AG10803 (cell line): ENCODE measurements at places on chromosomes 12 and 14.

GRCh38 chr12:116166306-116166705 lies 111.2 kb downstream of the MED13L start:
- peak; percentile 43 for DNase-seq

GRCh38 chr12:27995406-27995805 lies 22.9 kb upstream of the PTHLH start:
- DNase-seq, result no peak

- peak; percentile 31 for DNase-seq
These were observed 236.1 kb upstream of the DIO2 start for GRCh38 chr14:80447392-80447791.

GRCh38 chr14:61439779-61440418 lies 118.5 kb downstream of the PRKCH start:
- no peak for DNase-seq

- DNase-seq, result peak; percentile 41
These were observed 37.7 kb downstream of the SLC5A8 start for GRCh38 chr12:101172316-101172715.

GRCh38 chr12:54217774-54218241 lies 29.0 kb upstream of the SMUG1 start:
- no peak for DNase-seq

DNA sequence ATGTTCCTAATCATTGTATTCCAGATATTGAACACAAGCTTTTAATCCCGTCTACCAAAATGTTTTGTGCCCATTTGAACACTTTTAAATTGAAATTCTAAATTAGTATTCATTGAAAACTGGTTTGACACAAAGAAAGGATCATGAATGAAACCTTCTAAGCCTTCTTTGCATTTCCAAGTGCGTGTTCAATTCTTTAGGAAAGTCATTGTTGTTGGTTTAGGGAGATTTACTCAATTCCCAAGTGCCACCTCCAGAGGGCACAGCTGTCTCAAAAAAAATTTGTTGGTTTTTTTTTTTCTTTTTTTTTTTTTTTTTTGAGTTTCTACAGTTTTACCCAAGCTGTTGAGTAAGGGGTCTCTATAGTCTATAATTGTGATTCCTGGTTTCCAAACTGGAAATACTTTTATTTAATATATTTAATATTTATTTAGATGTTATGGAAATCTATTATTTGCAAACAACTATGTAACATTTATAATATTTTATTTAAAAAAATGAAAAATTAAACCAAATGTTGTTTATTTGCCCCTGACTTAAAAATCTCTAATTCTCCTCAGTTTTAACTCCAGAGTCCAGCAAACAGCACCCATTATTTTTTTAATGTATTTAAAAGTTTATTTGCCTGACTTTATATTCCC lies 79.9 kb downstream of the NEDD1 start:
- peak; percentile 24 for DNase-seq

GRCh38 chr12:2970744-2971143 lies 11.5 kb downstream of the TEAD4 start:
- DNase-seq, result peak; percentile 44

DNA sequence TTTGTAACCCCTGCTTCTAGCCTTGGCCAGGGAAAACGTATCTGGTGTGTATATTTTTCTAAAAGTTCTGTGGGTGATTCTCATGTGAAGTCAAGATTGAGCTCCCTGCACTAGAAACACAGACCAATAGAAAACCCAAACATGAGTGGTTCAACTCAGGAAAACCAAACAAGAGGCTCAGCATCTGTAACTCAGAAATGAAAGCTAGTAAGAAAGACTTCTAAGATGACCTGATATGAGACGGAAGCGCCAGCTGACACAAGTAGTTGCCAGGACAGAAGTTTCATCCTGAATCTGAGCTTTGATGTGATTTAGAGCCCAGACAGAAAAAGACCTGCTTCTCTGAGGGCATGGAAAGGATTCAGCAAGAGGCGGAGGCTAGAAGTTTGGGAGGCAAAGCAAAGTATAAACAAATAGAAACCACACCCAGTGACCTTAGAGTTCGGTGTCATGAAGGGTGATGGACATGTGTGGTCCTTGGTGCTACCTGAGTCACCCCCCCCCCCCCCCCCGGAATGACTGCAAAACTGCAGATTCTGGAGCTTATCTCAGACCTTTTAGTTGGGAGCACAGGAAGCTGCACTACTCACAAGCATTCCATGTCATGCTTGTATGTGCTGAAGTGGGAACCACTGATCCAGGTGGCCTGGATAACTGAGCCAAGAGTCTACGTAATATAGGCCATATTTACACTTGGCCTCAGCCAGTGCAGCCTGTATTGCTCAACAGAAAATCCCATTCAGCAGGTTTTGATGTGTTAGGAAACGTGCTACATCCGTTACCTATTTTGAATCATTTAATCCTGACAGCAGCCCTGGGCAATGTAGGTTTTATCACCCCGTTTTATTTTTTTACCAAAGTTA lies 191.3 kb downstream of the ANO6 start:
- DNase-seq, result no peak

- DNase-seq, result no peak
These were observed 26.0 kb upstream of the TESC start for GRCh38 chr12:117125272-117125613.

GRCh38 chr14:54087376-54087775 lies 130.8 kb upstream of the BMP4 start:
- DNase-seq, result no peak

- peak; percentile 76 for DNase-seq
These were observed at the start of gene RASSF8 for GRCh38 chr12:25958428-25959070. Gene RASSF8 (plus strand): TSS chr12:25958682. CDS start chr12:26055344, 96,662 bp downstream.

DNA sequence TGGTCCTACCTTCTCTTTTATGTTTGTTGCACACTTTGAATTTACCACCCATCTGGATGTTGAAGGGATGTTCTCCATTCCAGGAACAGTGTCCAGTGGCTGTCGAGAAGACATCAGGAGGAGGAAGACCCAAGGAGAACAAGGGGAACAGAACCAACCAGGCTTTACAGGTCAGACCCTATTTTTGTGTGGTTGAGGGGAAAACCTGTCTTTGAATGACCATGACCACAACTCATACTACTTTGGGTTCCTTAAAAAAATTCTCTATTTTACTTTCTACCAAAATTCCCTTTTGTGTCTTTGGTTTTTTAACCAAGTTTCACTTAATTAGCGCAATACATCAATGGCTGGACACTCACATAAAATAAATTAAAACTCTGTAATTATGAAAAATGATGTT lies 78.7 kb downstream of the PLXNC1 start:
- DNase-seq, result no peak

DNA sequence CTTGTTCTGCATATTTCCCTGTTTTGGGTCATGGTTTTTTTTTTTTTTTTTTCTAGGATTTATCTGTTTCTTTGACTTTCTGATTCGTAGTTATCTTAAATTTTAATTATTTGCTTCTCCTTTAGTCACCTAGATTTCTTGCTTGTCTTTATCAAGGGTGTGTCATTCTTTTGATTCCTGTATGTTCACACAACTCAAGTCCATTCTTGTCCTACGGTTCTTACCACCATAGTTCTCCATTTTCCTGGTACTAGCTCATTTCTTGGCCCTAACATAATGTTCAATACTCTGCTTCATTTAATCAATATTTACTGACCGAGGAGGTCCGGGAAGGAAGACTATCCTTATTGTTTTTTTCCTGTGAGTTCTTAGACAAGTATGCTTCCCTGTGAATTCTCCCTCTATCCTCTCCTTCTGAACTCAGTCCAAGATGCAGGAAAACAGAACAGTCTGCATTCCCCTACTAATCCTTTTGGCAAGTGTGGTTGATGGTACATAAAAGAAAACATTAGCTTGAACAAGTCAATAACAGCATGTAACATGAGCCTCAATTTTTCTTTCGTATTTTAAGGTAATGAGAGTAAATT lies 1346.4 kb upstream of the SEL1L start:
- no peak for DNase-seq

GRCh38 chr12:4829161-4829792 lies 80.4 kb upstream of the KCNA1 start:
- no peak for DNase-seq

DNA sequence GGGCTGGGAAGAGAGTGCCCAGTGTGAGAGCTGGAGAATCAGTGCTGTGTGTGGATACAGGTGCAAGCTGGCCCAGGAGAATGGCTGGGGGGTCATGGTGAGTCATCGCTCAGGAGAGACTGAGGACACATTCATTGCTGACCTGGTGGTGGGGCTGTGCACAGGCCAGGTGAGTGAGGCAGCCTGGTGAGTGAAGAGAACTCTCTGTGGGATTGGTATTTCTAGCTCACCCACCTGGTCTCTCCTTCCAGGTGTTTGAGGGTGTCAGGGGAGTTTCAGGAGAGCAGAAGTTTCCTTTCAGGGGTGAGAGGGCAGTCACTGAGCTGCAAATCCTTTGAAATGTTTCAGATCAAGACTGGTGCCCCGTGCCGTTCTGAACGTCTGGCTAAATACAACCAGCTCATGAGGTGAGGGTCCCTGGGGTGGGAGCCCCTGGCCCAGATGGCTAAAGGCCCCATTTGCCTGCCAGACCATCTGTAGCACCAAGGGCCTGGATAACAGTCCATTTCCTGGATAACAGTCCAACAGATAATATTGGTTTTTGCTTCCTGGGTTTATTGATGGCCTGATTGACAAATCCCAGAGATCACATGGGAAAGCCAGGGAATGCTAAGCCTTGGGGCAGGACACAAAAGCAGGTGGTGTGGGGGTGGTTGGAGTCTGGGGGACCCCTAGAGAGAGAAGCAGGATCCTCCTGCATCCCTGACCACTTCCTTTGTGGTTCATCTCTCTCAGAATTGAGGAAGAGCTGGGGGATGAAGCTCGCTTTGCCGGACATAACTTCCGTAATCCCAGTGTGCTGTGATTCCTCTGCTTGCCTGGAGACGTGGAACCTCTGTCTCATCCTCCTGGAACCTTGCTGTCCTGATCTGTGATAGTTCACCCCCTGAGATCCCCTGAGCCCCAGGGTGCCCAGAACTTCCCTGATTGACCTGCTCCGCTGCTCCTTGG lies 5.5 kb upstream of the ATN1 start:
- DNase-seq, result no peak

DNA sequence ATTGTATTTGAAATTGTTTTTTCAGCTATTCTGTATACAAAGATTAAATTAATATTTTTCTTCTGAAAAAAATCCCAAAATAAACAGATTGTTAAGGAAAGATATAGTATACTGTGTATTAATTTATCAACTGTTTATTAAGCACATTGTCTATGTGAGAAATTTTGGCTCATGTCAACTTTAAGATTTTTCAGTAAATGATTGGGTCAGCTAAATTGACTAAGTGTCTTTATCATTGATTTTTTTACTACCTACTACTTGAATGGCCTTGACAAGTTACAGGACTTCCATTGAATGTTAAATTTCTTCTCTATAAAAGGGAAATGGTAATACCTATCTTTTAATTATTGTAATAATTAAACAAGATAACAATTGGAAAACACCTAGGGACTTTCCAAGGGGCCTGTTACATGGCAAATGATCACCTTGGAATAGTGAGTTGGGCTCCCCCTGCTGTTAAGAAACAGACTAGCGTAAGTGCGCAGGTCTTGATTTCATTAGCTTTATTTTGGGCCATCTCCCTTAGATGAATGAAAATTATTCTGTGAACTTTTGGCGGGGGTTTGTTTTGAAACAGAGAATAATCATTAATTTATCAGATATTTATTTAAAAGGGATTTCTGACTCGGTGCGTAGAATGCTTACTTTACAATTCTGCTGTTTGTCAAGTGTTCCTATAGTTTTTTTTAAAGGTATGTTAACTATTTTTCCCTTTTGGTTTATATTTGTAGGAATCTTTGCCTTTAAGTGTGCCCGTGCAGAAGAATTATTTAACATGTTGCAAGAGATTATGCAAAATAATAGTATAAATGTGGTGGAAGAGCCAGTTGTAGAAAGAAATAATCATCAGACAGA lies 14.5 kb upstream of the CCT2 start:
- DNase-seq, result peak; percentile 70

GRCh38 chr12:65755596-65755978 lies 68.7 kb upstream of the HMGA2 start:
- peak; percentile 44 for DNase-seq

DNA sequence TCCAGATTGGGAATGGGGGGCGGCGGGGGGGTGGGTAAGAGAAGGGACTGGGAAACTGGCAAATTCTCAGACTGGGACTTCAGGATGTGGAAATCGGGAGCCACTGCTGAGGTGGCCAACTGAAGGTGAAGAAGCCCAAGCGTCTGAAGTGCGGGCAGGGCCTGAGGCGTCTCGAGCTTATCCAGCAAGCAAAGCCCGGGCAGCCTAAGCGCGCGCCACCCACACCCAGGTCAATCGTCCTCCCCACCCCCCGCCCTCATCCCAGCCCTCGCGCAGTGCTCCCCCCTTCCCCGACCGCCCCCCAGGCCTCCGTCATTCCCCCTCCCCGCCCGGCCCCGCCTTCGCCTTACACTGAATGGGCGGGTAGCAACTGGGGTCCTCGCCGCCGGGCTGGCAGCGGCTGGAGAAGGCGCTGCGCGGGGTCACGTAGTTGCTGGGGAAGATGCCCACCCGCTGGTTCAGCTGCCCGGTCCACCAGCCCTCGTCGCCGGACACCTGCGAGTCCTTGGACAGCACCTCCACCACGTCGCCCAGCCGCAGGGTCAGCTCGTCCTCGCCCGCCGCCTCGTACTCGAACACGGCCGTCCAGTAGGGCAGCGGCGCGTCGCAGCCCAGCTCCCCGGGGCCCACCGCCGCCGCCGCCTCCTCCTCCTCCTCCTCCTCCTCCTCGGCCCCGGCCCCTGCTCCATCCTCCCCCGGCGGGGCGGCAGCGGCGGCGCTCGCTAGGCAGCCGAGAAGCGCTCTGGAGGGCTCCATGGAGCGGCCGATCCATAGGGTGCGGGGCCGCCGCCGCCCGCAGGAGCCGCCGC lies 693 bp downstream of the MAP3K9 start:
- DNase-seq, result no peak

DNA sequence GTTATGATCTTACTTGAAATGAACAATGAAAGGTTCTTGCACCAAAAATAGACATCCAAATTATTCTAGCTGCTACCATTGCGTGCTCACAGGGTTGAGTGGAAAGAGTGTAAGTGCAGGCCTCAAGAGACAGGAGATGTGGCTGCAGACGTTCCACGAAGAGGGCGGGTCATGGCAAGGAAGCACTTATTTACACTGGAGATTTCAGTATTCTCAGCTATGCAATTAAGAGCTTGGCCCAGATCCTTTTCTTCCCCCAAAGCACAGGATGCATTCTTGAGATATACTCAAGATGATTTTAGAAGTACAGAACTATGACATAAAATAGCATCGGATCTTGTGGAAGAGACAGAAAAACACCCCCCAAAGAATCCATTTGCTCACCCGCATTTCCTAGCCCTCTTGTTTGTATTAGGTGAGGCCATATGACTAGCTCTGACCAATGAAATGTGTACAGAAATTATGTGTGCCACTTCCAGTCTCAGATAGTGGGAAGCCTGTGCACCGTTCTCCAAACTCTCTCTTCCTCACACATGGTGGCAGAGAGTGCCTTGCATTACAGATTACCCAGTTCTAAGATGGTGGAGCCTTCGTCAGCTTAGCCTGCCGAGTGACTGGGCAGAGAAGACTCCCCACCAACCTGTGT lies 261.4 kb downstream of the TTC8 start:
- peak; percentile 28 for DNase-seq

GRCh38 chr14:42023452-42023851 lies 416.8 kb downstream of the LRFN5 start:
- DNase-seq, result no peak
